GM12864 (cell line): ENCODE measurements at places on chromosomes 5 and 9.

- DNase-seq: no peak
Observed at GRCh38 chr9:134497283-134497860, 144.2 kb upstream of the COL5A1 start.

DNA sequence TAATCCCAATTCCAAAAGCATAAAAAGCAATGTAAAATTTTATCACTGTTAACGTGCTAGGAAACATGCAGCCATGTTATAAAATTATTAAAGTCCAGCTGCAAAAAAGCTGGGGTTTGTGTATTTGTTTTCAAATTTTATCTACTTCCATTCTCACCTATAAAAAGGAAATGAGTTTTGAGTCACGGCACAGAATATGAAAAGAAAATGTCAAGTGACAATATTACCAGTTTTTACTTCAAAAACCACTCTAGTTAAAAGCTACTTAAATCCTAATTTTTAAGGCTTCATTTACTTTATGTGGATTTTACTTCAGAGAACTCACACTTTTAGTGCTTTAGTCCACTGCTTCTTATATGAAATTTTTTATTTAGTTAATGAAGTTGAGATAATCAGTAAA, 72.7 kb upstream of the IFNE start:
- DNase-seq: no peak

DNA sequence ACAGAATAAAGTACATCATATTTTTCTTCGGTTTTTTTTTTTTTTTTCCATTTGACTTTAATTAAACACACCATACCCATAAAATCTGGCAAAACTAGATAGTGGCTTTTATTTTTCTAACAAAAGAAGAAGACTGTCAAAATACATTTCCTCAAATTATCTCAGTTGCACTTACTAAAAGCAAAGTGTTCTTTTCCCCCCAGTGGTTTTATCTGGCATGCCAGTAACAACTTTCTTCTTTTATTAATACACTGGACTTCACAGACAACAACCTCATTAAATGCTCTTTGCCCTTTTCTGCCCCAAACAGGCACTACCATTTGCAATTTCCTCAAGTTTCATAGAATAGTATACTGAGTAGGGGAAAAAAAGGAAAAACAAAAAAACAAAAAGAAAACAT, 1792.3 kb downstream of the EFNA5 start:
- DNase-seq: no peak

DNA sequence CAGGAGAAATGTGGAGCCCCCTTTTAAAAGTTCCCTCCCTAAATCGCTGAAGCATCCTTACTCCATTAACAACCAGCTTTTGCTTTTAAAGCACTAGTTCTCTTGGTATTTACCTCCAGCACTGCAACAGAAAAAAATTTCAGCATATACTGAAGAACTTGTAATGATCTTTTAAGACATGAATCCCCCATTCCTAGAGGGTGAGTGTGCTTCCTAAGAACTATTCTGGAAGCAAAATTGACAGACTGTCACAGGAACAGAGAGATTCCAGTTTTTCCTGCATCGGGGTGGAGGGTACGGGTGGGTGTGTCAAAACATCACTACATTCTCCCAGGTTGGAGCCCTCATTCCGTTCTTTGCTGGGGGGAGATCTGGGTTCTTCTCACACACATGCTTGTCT, 151.9 kb downstream of the EBF1 start:
- DNase-seq: no peak
